ENCODE measurements at places on chromosomes 3 and 15.

- no peak for DNase-seq
Measured at GRCh38 chr15:63915209-63915872, 81.6 kb upstream of the HERC1 start.

DNA sequence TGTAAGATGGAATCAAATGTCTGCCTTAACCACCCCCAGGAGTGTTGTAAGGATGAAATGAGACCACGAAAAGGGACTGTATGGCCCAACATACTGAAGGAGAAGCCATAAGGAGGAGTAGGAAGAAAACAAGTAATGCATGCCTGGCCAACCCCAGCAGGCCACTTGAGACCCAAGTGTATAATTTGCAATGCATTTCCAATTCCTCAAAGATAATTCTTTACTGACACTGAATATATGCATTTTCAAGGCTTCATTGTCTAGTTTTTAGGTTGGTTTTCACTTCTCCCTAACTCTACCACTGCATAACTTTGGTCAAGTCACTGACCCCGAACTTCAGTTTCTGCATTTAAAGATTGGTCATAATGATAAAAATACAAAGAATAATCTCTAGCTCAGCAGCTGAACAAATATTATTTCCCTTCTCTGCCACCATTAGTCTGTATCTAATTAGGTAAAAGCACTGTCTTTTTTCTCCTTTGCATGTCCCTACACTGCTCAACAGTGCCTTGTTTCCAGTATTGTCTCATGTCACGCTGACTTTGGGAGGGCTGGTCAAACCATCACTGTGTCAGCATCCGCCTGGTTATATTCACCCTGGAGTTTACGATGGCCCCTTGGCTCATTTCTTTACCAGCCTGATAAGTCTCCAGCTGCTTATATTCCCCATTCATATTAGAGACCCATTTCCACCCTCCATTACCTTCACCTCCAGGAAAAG lies 378.6 kb downstream of the NTRK3 start:
- no peak for DNase-seq

DNA sequence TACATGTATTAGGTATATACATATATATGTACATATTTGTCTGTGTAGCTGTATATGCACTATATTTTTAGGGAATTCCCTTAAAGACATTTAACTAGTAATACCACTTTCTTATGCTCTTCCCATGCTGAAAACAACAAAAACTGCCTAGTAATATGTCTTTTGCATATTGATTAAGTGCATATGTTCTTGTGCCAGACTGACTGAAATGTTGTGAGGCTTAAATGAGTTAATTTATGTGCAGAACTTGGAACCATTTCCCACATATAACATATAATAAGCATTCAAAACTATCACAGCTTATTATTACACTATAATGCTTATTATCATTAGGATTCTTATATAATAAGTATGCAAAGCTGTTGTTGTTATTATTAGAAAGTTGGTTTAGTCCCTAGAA lies 318.0 kb upstream of the KCNMB2 start:
- no peak for DNase-seq

- DNase-seq: no peak
Measured at GRCh38 chr3:46089237-46090011, 62.1 kb upstream of the XCR1 start.

DNA sequence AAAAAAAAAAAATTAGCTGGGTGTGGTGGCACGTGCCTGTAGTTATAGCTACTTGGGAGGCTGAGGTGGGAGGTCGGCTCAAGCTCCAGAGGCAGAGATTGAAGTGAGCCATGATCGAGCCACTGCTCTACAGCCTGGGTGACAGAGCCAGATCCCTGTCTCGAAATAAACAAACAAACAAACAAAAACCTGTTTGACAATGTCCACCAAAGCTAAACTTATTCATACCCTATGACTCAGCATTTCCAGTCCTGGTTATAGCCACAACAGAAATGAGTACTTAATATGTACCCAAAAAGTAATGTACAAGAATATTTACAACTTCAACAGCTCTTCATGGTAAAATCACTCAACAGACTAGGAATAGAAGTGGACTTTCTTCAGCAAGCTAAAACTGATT lies 31.1 kb downstream of the SERP1 start:
- DNase-seq: no peak

DNA sequence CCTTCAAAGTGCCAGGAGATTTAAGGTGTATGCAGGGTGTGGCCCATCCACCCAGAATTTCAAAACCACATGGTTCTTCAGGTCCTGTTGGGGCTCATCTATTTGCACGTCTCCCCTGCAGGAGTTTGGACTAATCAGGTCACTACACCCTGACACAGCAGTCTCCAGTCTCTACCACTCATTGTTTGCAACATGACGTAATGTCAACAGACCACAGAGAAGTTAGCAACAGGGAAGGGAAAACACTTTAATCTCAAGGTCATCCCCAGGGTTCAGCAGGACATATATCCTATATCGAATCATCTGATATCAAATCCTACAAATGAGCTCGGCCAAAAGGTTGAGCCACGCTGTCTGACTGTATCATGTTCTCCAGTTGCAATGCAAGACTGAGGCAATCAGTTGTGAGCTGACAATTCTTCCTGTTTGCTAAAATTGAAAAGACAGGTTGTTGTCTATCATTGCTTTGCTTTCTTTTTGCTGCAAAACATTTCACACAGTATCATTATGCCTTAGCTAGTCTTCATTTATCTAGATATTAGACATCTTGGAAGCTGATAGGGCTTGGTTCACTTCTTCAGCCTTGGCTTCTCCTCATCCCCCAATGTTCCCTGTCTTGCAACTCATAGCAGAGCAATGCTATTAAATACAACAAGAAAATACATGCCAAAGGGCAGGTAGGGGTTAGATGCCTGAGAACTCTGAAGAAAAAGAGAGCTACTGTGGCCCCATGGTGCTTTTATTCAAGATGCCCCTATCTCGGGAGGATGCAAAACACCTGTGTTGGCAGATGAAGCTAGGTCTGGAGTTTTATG lies 13.4 kb upstream of the LEKR1 start:
- peak; percentile 82 for DNase-seq

- no peak for DNase-seq
Measured at GRCh38 chr3:111282024-111282423, 210.4 kb downstream of the NECTIN3 start.

- no peak for DNase-seq
Measured at GRCh38 chr3:86561215-86561614, 429.7 kb downstream of the VGLL3 start.

GRCh38 chr3:38140326-38141172 lies 2.1 kb downstream of the MYD88 start:
- DNase-seq: no peak

- peak; percentile 78 for DNase-seq
Measured at GRCh38 chr3:149969110-149969939, 1.4 kb downstream of the PFN2 start.

DNA sequence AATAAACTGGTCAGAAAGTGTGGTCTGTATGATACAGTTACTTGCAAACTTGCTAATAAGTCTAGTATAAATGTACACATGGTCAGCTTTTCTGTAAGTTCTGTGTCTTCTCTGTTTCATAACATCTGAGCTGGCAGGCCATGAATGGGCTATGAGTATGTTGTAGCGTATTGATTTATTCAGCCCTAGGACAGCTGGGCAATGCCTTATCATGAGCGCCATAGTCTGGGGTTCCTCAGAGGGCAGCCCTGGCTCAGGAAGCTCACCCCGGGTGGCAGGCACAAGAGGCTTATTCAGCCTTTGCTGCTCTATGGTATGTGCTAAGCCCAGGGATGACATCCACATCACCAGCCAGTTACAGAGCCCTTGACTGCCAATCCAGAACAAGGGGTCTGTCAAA lies 50.7 kb upstream of the CCR2 start:
- no peak for DNase-seq

DNA sequence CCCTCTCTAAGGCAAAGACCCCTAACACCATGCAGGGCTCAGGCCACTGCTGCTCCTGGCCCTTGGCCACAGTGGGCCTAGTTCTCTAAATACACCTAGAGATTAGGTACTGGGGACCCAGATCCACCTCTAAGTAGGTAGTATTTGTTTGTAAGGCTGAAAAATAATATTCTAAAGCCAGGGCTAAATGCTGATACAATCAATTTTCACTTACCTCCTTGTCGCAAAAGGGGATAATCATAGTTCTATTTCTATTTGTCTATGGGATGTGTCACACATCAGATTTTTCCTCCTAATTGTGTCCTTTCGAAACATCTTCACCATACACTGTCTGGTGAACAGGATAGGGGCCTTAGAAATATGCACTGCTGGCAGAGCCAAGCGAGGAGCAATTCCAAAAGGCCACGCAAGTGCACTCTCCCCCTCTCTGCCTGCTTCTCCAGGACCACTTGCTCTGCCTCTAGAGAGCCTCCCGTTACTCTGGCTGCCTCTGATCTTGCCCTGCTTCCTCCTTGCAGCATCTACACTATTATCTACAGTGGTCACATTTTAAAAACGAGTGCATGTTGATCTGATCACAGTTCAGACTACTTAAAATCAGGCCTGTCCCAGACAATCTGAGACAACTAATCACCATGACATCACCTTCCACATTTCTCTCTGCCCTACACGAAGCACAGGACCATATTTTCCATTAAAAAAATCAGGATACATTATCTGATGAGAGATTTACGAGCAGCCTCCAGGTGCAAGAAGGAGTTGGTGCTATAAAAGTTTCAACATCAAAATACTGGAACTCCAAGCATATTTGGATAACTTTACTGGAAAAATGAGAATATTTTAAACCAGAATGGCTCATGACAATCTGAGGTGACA lies 115.4 kb downstream of the MYLK start:
- DNase-seq: no peak

DNA sequence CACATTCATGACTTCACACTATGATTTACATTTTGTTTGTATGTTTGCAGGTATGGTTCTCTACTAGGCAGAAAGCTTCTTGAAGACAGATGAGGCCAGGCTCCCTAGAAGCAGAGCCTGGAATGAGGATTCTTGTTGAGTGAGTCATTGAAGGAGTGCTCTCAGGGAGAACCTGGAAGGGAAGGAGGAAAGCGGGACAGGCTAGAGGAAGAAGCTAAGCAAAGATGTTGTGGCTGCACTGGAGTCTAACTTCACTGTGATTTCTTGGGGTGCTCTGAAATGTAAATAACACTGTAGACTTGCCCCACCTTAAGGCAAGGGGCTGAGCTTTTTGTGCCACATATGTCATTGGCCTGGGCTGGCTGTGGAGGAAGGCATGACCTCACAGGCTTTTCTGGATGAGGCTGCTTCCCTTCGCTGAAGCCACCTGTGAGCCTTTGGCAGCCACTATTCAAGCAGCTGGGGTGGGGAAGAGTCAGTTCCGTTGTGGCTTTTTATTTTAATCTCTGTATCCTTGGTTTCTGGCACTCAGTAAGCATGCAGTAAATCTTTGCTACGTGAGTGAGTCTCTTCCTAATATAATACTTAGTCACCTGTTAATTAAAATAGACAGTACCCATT lies 307.3 kb downstream of the SV2B start:
- DNase-seq: no peak

DNA sequence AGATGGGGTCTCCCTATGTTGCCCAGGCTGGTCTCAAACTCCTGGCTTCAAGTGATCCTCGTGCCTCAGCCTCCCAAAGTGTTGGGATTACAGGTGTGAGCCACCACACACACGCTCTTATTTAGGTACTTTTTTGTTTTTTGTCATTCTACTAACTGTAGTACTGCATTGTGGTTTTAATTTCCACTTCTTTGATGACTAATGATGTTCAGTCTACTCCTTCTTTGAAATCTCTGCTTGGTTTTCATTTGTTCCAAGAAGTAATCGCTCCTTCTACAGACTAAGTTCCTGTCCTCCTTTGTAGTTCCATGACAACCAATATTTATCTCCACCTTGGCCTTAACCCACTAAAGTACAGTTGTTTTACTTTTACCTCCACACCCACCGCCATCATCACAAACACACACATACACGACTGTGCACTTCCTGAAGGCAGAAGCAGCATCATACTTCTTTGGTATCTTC lies 529 bp upstream of the DLEC1 start:
- DNase-seq: no peak

DNA sequence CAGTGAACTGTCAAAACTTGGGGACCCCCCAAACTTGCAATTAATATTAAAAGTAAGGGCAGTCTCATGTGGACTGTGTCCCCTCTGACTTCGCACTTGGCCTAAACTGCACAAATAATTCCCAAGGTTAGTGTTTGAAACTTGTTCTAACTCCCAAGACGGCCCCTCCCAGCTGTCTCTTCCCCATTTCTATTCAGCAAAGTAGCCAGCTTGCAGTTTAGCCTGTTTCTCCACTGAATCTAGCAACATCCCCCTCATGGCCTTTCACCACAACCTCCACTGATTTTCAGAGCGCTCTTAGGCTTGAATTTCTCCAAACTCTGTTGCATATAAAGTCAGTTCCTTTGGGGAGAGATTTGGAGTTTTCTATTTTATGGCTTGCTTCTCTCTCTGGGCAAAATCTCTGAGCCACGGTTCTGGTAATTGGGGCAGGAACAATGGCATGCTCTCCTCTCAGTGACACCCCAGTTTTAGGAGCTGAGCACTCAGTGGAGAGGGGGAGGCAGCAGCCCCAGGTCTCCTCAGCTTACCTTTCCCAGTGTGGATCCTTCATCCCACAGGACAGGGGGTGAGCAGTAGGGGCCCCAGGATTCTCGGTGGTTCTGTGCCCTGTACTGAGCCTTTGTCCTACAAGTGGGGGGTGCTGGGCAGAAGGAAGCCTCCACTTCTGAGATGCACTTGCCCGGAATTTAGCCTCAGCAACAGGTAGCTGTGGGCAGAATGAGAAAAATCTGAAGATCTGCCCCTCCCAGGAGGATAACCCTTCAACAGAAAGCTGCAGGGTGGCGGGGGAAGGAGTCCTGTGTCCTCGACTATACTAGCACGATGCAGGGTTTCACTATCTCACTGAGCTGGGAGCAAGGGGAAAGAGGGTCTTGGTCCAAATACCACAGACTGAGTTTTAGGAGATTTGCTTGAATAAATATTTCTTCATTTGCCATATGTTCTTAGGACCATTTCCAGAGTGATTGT lies 39.3 kb upstream of the GATA2 start:
- no peak for DNase-seq

GRCh38 chr3:162842549-162843216 lies 1346.1 kb downstream of the OTOL1 start:
- no peak for DNase-seq

GRCh38 chr15:88342666-88343065 lies 86.1 kb upstream of the NTRK3 start:
- no peak for DNase-seq

GRCh38 chr3:149462581-149463011 lies 11.9 kb upstream of the TM4SF4 start:
- DNase-seq: no peak

DNA sequence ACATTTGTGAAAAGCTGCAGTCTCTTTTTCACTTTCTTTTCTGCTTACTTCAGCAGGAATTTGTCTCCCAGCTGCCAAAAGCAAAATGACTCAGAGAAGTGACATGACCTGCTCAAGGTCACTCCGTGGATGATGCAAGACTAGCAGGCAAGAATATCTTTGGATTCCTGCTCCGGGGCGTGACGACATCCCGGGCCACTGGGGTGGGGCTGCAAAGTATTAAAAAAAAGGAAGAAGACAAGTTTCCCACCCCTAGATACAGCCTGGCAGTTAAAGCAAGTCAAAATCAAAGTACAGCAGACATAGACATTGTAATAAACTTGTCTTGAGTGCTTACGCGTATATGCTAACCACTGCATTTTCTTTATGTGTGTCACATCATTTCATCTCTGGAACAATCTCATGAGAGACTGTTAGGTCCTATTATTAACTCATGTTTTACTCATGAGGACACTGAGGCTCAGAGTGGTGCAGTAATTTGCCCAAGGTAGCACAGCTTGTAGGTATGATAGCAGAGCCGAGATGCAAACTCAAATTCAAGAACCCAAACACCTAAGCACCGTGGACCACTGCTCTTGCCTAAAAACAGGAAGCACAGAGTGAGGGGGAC lies 485.2 kb upstream of the PROK2 start:
- DNase-seq: peak; percentile 87

Measured in HepG2 (cell line).